A673 (cell line): ENCODE measurements at places on chromosomes 12 and 14.
A peak's percentile ranks its signal among the peaks of the same experiment; 100 is the strongest.

- no peak for DNase-seq
Measured at GRCh38 chr12:11729439-11730150, 80.1 kb downstream of the ETV6 start.

DNA sequence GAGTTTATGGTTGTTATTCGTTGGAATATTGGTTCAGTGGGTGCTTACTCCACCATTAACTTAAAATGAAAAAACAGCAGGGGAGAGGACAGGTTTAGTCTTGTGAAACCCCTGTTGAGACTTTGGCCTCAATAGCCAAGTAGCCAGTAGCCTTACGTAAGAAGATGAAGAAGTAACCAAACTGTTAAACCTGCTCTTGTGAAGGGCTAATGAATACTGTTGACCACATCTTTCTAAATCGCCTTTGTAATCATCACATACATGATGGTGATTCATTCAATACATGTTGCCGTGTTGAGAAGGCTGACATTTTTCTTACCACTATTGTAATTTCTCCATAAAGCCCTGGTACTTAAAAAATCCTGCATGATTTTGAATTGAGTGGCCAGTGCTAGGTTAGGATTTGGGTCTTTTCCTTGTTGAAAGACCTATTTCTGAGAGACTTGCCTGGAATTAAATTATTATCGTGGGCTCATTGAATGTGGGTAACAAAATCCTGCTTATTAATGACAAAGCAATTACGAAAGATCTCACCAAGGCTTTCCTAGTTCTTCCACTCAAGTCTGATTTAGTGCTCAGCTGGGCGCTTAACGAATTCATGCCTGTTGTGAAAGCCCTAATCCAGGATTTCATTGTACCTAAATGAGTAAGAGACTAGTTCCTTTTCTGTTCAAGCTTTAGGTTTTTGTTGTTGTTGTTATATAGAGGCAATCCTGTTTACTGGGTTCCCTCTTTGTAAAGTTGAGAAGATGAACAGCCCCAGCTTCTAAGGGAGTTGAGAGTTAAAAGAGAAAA is 333.1 kb downstream of the FUT8 start:
- peak; percentile 2 for DNase-seq

- DNase-seq: no peak
Measured at GRCh38 chr12:159156-159782, 54.7 kb downstream of the SLC6A12 start.

DNA sequence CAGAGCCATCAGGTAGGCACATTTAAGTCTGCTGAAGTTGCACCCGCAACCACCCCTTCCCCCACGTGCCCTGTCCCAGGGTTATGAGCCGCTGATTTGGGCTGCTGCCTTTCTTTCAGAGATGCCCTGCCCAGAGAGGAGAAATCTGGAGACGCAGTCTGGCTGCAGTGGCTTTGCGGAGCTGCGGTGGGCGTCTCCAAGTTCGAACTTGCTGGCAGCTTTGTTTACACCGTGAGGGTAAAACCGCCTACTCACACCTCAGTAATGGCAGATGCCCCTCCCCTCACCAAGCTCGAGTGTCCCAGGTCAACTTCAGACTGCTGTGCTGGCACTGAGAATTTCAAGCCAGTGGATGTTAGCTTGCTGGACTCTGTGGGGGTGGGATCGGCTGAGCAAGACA is 14.7 kb downstream of the PTCSC3 start:
- DNase-seq: no peak

DNA sequence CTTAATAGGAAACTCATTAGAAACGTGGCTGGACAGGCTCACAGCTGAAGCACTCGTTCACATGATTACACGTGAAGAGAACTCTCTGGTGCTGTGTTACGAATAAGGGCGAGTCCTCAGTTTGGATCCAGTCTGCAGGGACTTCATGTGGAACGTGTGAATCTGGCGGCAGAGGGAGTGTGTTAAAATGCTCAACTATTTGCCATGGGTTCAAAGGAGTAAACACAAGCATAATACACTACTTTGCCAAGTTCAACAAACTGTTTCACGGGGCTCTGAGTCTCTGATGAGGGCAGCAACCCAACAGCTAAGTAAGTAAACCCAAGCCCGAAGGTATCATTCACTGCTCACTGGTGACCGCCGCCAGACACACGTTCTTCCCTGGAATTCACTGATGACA is 42.4 kb downstream of the NUAK1 start:
- DNase-seq: no peak

DNA sequence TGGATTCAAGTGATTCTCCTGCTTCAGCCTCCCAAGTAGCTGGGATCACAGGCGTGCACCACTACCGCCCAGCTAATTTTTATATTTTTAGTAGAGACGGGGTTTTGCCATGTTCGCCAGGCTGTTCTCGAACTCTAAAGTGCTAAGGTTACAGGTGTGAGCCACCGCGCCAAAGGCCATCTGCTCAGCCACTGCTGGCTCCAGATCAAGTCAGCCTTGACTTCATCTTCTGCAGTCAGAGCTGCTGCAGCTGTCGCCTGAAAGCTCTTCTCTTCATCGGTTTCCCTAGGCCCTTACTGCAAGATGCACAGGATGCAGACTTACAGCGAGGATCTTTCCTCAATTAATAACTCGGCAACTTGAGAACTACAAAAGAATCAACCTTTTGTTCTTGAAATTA is 66.8 kb downstream of the CLIP1 start:
- DNase-seq: no peak

- DNase-seq: peak; percentile 69
Measured at GRCh38 chr12:99111600-99111999, 466.5 kb downstream of the APAF1 start.

DNA sequence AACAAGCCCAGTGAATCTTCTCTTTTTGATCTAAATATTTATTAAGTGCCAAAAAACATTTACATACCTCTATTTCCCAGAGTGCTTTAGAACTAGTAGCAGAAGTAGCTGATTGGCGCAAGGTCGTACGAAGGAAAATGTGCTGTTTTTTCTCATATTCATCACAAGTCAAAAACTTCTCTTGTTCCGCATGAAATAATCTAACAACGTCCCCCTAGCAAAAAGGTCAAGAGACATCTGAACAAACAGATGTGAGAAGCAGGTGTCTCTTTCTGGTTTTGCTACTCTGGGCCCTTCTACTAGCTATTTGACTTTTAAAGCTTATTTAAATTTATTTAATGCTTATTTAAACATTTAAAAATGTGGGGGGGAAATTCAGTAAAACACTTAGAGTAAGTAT is 117.8 kb downstream of the ITPR2 start:
- no peak for DNase-seq

DNA sequence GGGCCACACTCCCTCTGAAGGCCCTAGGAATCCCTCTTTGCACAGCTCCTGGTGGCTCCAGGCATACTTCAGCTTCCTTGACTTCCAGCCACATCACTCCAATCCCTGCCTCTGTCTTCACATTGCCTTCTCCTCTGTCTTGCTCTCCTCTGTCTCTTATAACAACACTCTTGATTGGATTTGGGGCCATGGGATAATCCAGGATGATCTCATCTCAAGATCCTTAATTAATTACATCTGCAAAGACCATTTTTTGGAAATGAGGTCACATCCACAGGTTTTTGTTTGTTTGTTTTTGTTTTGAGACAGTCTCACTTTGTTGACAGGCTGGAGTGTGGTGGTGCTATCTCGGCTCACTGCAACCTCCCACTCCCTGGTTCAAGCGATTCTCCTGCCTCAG is 88.7 kb downstream of the TMTC1 start:
- DNase-seq: no peak

- no peak for DNase-seq
Measured at GRCh38 chr14:85296456-85297210, 233.3 kb upstream of the FLRT2 start.

- DNase-seq: no peak
Measured at GRCh38 chr12:62525271-62525670, 58.6 kb downstream of the MON2 start.

GRCh38 chr12:108857158-108857407 is 300 bp downstream of the SSH1 start:
- no peak for DNase-seq

GRCh38 chr14:35533357-35534207 is at the start of gene INSM2:
Gene INSM2 (plus strand): TSS chr14:35534164. CDS start chr14:35534253, 89 bp downstream.
- peak; percentile 86 for DNase-seq

GRCh38 chr14:85413836-85414526 is 116.0 kb upstream of the FLRT2 start:
- no peak for DNase-seq

- DNase-seq: no peak
Measured at GRCh38 chr12:14261096-14261495, 104.4 kb upstream of the ATF7IP start.

DNA sequence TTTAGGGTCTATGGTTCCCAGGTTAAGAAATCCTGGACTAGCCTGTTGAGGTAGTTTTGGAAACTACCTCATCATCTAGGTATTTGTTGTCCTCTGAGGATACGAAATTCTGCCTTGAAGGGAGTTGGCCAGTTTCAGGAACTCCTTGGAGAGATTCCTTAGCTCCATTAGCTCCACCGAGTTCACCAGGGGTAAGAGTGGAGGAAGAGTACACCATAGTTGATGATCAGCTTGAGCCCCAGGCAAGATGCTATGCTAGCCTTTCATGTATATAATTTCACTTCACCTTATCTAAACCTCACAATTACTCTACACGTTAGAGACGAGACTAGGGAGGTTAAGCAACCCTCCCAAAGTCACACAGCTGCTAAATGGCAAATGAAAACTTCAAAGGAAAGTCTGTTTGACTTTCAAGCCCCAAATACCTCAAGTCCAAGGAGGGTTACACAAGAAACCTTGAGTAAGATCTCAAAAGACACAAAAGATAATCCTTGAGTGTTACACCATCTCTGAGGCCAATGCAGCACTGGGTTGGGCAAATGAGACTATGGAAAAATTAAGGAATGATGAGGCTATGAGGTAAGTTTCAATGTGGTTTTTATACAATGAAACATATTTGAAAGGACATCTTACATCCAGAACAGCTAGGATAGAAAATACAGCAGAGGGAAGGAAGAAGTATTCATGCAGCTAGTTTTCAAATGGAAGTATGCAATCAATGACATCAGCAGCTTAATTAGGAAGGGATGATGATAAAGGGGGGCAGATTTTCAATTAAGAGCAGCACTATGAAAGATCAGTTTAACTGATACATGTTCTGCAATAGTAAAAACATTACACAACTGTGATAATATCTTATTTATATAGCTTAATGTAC is 97.2 kb upstream of the KRAS start:
- no peak for DNase-seq

- DNase-seq: no peak
Measured at GRCh38 chr12:118589162-118589561, 212.8 kb downstream of the SUDS3 start.

DNA sequence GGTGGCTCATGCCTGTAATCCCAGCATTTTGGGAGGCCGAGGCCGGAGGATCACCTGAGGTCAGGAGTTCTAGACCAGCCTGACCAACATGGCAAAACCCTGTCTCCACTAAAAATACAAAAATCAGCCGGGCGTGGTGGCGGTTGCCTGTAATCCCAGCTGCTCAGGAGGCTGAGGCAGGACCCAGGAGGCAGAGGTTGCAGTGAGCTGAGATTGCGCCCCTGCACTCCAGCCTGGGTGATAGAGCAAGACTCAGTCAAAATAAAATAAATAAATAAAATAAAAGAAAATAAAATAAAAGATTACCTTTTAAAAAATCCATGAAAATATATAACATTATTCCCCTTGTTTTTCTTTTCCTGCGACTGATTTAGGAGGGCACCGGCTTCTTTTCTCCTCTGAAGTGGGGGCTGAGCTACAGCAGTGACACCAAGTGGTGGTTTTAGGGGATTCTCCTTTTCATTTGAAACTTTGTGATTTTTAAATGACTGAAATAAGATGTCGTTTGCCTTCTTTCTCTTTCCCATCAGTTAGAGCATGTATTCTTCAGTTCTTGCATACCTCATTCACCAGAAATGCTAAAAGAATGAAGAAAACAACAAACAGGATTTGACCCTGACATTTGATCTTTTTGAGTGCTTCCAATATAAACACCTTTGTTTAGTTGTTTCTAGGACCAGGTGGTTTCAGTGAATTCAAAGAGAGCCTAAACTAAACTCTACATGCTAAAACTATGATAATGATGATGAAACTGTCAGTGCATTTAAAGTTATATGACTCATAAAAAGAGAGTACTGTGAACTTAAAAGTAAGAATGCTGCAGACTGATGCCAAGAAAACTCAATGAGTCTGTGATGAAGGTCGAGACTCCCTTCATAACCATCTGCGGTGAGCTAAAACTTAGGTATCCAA is 22.6 kb upstream of the PKP2 start:
- DNase-seq: peak; percentile 54

DNA sequence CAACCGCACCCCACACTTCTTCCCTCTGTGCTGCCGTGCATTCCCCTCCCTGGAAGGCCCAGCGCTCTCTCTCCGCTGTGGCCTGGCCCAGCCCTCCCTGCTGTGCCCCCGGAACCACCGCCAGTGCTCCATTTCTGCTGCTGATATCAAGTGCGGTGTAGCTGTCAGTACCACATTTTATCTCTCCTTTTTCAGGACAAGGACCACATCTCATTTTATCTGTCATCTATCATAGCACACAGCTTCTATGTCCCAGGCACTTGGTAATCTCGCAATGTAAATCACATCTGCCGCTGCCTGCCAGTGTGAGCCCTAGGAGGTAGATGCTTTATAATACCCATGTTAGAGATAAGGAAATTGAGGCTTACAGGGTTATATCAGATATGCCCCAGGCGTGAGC is 18.3 kb downstream of the IL31 start:
- no peak for DNase-seq

DNA sequence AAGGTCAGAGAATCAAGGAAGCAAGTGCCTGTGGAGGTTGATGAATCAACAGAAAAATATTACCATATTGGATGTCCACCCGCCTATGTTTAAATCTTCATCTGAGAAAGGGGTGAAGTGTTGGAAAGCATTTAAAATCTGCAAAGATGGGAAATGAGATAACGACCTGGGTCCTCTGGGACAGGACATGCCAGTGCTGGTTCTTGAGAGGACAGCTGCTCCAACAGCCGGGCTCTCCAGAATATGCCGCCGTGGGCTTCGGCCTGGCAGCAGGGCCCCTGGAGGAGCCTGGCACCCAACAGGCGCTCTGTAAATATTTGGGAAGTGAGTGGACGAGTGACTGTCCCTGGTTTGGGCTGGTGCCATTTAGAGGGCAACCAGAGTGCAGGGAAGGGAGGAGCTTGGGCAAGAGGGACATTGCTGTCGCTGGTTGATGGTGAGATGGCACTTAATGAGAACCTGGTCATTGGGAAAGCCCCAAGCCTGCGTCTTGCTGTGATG is 129.9 kb downstream of the KCNA5 start:
- no peak for DNase-seq

- DNase-seq: no peak
Measured at GRCh38 chr14:89131004-89131750, 285.9 kb downstream of the FOXN3 start.

- no peak for DNase-seq
Measured at GRCh38 chr12:113896194-113896593, 69.9 kb downstream of the RBM19 start.
